ENCODE measurements at places on chromosomes 4 and X.
A peak's percentile ranks its signal among the peaks of the same experiment; 100 is the strongest.

DNA sequence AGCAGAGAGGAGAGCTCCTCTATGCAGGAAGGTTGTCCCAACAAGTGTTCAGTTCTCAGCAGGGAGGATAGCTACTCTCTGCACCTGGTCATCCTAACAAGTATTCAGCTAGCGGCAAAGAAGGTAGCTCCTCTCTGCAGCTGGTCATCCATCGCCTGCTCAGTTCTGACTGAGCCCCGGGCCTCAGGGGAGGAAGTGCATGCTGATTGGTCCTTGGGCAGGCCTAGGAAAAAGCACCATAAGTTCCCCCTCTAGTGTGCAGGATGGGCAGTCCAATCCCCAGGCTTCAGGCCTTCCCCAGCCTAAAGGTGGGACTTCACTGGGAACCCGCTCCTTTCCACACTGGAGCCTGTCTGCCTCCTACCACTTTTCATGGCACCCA is 4.4 kb upstream of the FBXW7 start:
- DNase-seq: no peak

- no peak for DNase-seq
These were observed 1176.8 kb downstream of the FAM133A start for GRCh38 chrX:94850811-94851210.

GRCh38 chr4:156439576-156440200 is 486.0 kb upstream of the CTSO start:
- no peak for DNase-seq

GRCh38 chrX:17521871-17522693 is 147.1 kb downstream of the NHS start:
- peak; percentile 44 for DNase-seq

DNA sequence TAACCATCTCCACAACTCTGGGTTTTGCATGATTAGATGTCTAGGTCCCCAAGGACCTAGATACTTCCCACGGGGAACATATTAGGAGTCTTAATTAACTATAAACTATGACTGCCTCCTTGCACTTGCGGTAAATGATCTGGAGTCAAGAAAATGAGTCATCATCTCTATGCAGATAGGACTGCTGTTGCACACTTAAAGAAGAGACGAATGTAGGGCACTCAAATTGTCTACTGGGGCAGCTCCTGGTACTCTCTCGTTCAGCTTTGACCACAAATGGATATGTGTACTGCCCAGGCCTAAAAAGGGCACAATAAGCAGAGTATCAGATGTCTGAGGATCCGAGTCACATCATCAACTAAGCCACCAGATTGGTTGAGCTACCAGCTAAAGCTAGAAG is 1783.4 kb upstream of the AGA start:
- no peak for DNase-seq

DNA sequence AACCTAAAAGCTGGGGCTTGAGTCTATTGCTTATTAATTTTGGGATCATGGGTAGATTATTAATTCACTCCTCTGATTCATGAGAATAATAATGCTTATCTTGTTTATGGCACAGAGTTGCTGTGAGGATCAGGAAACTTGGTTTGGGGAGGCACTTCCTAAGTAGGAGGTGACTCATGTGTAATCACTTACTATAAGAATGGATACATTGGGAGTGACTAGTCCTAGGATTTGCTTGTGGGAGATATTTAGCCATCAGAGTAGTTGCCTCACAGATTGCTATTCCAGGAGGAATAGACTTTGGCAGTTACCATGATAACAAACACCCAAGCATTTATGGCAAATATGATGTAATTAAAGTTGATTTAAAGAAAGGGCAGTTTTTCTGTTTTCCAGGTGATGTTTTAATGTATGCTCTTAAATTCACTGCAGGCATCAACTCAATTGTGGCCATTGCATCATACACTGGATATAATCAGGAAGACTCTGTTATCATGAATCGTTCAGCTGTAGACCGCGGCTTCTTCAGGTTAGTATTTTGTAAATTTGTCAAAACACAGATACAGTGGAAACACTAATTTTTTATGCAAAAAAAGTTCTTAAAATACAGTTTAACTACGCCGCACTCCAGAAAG is 41.9 kb downstream of the POLR2B start:
- peak; percentile 48 for DNase-seq

DNA sequence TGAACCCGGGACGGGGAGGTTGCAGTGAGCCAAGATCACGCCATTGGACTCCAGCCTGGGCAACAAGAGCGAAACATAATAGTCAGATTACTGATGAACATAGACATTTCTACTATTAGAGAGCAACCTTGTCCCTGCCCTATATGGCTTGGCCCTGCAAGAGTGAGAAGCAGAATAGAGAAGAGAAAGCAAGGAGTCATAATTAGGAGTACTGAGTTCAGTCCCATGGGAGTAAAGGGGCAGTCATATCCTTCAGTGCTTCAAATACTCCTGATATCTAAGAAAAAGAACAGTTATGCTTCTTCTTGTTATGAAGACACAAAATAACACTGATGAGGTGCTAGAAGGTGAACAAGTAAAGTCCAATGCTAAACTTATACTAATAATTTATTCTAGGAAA is 33.8 kb downstream of the CLDN2 start:
- no peak for DNase-seq

DNA sequence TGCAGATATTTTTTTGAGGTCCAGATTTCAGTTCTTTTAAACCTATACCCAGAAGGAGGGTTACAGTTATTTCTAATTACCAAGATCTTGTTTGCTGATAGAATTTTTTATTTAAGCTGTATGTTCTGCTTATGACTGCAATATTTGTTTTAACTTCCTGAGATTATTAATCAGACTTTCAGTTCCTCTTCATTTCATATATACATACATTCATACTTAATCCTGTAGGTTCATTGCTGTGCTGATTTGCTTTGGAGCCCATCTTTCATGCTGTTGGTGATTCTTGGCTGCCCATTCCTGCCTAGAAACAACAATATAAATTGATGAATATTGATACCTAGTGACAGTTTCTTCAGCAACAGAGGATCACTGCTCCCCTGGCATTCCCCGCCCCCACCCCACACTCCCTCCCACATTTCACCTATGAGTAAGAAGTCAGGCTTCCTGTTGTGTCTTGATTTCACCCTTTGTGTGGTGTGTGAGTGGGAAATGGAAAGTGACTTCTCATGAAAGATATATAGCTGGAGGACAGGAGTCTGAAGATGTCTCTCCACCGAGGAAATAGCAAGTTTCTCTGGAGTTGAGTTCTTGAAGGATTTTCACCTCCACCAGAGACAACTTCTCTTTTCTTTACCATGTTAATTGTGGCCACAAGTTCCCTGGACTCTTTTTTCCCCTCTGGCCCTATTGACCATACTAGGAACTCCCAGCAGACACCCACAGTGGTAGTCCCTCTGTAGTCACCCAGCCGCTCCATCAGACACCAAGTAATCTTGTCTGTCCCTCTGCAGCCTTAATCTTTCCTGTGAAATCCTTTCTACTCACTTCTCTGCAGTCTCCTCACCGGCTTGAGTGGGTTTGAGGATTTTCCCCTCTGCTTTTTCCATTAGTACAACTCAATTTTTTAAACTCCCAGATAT is 118.4 kb downstream of the ASB9 start:
- no peak for DNase-seq

- no peak for DNase-seq
These were observed 7.9 kb downstream of the PLK4 start for GRCh38 chr4:127888559-127888958.

DNA sequence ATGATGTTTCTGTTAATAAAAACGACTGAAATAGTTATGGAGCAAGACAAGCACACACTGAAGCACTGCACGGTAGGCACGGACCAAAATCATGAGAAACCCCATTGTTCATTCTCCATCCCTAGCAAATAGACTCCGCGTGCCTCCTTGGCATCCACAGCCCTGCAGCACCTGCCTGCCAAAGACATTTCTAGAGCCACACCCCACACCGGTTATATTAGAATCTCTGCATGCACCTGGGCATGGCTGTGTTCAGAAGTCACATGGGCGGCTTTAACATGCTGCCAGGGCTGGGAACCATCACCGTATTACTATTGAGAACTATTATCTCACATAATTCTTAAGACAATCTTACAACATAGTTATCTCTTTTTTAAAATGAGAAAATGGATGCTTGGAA is 5.9 kb downstream of the PDLIM3 start:
- DNase-seq: no peak

- DNase-seq: no peak
These were observed 136.6 kb downstream of the VEGFC start for GRCh38 chr4:176656108-176656507.

DNA sequence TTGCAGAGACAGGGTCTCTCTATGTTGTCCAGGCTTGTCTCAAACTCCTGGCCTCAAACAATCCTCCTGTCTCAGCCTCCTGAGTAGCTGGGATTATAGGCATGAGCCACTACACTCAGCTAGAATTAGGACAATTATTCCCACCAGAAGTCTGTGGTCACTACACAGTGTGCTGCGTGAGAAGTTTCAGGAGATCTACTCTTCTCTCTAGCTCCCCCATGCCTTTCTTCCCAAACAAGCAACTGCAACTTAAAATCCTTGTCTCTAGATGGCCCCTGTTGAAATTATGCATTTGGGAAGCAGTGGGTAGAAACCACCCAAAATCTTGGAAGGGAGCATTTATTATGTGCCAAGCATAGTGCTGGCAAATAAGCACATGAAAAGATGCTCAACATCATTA is 21.1 kb upstream of the MAP7D3 start:
- no peak for DNase-seq

DNA sequence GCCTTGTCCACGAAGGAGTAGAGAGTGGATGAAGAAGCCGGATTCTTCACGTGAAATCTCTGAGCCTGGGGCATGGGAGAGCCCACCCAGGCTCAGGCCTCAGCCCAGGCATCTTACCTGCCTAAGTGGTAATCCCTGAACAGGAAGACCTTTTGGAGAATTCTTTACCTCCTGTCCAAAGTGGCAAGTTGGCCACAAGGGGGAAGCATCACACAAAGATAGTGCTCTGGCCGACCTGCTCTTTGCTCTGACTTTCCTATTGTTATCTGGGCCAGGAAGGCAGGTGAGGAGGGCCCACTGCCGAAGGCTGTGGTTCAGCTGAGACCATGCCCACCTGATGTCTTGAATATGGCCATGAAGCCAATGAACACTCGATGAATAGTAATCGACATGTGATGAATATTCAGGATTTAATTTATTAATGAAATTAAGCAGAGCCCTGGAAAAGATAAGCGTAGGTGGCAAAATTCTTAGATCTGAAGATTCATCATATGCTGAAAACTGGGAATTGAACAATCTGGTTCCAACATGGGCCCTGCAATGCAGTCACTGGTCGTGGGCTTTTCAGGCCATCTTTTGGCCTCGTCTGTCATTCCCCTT is 93.8 kb downstream of the PDGFRA start:
- DNase-seq: peak; percentile 83

DNA sequence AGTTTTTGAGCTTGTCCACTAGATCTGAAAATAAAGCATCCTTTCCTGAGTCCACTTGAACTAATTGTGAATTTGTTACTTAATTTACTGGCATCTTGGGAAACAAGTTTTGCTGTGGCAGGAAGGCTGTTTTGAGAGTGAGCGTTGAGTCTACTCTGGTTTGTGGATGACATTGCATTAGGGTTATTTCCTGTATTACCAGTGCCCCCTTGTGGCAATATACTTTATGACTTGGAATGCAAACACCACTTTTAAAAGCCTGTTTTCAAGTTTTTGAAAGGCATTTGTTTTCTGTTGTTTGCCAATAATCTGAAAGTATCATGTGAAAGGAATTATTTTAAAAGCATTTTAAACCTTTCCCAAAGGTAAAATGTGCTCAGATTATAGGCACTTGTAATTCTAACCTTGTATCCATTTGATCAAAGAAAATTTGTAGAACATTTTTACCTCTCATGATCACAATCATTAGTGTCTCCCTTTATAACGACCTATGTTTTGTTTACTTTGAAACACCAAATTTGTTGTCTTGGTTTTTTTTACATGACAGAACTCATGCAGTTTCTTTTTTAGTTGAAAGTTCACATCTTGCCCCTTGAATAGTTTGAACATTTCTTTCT is 18.0 kb upstream of the CYP2U1 start:
- DNase-seq: peak; percentile 82

- no peak for DNase-seq
These were observed 9.6 kb downstream of the AMER1 start for GRCh38 chrX:64195862-64196261.

DNA sequence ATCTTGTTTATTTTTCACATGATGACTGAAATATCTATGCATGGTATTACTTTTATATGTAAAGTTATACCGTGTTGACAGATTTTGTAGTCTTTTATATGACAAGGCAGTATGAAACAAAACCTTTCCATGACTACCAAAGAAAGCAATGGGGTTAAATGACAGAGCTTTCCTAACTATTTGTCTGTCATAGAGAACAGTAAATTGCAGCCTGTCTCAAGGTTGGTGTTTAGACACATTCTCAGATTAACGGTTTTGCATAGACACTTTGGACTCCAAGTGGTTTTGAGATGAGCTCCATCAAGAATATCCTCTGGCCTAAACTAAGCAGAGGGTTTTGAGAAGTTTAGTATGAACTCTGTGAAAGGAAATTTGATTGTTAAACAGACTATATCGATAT is 180.7 kb upstream of the TENM3 start:
- DNase-seq: no peak

Data from astrocyte of the hippocampus (primary cell).